Pulmonary artery endothelial cell (primary cell): ENCODE measurements at places on chromosomes 11 and 22.

GRCh38 chr11:87358461-87358860, 320.7 kb downstream of the TMEM135 start:
- no peak for DNase-seq

- DNase-seq: no peak
Observed at GRCh38 chr11:66247295-66247694, 21.1 kb upstream of the RAB1B start.

DNA sequence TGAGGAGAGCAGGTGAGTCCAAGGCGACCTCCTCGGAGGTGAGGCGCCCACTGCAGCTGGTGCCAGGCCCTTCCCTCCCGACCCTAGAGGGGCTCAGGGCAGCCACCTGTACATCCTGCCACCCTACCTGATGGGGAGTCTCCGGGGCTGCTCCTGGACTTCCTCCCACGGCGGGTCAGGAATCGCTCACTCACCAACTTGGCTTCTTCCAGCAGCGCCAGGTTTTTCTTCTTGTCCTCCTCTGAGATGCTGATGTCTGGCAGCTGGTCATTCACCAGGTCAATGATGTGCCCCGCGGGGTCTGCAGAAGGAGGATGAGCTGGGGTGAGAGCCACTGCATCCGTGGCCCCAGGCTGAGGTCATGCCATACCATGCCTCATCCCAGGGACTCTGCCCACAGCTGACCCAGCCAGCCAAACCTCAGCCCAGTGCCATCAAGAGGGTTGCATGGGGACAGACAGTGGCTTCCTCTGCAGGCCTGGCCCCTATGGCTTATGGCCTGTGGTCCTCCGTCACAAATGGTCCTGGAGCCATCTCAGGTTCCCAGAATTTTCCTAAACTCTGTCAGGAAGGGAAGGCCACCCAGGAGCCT, 61.0 kb upstream of the LYVE1 start:
- DNase-seq: no peak

DNA sequence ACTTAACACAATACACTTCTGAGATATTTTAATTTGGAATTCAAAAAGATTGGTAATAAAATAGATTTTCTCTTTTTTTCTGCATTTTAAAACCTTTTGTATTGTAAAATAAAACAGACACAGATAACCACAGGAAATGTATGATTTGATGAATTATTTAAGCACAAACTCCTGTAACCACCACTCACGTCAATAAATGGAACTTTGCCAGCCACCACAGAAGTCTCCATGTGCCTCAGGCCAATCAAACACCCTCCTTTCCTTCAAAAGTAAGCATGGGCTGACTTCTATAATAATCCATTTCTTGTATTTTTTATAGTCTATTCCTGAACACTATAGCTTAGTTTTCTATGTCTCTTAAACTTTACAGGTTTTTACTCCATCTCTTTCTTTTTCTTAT, 721.7 kb downstream of the DLG2 start:
- no peak for DNase-seq

DNA sequence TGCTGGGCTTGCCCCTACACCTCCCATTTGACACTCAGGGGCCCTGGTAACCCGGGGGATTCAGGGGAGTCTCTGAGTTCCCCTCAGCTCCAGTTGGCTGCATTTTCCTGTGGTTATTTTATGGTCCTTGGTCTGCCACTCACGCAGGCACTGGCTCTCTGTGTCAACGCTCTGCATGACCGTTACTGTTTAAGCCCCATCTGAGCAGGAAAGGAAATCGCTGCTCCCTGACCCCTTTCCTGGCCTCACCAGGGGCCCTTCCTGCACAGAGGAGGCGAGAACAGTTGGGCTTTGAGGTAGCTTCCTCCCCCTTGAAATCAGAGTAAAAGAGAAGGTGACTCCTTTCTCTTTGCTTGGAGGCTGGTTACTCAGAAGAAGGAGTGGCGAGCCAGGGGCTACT, 2.4 kb downstream of the C1QTNF4 start:
- DNase-seq: peak; percentile 24

DNA sequence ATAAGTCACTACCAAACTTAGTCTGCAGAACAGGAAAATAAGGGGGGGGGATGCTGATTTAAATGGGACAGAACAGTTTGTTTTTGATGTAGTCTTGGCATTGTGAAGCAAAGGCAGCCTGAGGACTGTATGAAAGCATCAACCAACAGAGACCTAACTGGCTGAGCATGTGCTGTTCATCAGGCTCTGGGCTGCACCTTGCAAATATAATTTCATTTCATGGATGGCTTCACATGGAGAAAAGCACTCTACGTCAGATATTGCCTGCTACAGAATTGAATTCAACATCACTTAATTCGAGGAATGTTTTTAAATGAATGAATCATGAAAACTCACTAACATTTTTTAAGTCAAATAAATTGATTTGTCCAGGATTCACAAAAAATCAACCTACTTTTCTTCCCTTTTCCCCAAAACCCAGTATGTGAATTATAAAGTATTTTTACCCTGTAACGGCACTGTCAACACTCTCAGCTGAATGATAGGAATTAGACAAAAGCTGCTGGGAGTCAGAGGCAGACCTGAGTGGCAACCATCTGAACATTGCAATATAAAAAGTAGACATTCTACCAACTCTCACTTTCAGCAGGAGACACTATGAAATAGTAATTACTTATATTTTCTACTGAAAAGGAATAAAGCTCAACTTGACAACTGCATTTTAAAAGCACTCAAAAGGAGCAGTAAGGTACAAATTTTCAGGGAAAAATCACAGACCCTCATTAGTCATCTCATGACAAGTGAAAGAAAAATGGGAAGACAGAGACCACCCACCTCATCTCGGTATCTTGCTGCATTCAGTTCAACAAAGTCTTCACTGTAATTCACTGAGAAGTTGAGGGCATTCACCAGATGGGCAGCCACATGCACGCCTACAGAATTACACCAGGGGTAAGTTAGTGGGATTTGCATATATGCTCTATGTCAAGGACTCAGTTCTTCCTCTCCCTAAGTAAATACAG, 47.5 kb downstream of the NOX4 start:
- no peak for DNase-seq

DNA sequence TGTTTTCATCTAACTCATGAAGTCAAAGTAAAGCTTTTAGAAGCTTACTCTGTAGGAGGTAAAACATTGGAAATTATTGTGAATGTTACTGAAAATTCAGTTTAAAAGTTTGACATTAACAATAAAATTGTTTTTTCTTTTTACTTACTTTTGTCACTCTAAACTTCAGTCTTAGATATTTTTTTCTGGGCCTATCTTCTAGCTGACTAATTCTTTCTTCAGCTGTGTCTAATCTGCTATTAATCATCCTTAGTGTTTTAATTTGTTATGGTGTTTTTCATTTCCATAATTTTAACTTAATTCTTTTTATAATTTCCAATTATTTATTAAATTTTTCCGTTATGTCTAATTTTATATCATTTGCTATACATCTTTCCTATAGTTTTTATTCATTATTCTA, 35.0 kb downstream of the IL10RA start:
- no peak for DNase-seq

DNA sequence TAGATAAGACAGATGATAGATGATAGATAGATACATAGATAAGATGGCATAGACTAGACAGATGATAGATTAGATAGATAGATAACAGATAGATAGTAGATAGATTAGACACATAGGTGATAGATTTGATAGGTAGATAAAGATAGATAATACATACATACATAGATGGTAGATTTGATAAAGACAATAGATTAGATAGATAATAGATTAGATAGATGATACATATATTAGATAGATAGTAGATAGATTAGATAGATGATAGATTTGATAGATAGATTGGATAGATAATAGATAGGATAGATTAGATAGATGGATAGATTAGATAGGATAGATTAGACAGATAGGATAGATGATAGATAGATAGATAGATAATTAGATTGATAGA, 327.6 kb downstream of the BRD1 start:
- DNase-seq: no peak

DNA sequence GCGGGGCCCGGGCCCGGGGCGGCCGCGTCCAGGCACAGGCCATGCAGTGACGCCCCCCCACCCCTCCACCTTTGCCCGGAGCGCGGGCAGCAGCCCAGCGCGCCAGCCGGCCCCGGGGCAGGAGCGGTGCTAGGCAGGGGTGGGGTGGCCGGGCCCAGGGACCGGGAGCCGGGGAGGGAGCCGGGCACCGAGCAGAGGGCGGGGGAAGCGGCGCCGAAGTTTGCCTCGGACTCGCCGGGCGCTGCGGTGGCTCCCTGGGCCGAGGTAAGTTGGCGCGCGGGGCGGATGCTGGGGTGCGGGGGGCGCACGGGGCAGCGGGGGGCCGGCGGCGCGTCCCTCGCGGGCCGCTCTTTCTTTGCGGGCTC, 332 bp downstream of the TEAD1 start:
- DNase-seq: no peak

DNA sequence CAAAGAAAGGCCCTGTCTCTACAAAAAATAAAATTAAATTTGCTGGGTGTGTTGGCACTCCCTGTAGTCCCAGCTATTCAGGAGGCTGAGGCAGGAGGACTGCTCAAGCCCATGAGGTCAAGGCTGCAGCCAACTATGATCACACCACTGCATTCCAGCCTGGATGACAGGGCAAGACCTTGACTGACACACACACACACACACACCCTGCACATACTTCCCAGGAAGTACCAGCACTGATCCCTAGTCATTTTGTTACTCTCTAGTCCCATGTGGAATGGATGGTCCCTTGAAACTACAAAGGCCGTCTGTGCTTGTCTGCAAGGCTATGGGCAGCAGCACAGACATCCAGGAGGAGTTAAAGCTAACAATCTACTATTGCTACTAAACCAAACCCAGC, 59.7 kb upstream of the CYP2D6 start:
- no peak for DNase-seq

DNA sequence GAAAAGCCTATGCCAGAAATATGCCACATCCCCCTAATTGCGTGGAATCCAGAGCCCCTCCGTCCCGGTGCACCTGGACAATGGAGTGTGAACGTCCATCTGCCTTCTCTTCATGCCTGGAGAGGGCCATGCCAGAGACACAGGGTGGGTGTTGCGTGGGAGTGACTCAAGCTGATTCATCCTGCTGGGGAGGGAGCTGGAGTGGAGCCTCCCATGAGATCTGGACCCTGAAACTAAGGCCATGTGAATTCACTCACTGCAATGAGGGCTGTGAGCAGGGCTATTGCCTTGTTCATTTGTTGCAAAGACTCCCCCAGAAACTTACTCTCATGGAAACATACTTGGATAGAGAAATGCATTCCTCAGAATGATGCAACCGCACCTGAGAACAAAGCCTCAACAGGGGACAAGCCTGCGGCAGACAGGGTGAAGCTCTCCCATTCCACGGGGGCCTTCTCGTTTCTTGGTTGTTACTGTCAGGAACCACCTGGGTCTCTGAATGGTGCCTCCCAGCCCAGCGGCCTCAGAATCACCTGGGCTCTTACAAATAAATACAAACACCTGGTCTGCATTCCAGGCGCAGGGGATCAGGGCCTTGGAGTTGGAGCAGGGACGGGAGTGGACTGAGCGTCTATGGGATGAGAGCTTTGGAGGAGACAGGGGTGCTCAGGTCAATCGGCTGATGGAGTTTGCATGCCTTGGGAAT, 1031.2 kb downstream of the BRD1 start:
- no peak for DNase-seq

GRCh38 chr11:1532606-1533341, 39.3 kb downstream of the DUSP8 start:
- DNase-seq: no peak

- DNase-seq: no peak
Observed at GRCh38 chr11:74185695-74186094, 14.6 kb downstream of the PPME1 start.

DNA sequence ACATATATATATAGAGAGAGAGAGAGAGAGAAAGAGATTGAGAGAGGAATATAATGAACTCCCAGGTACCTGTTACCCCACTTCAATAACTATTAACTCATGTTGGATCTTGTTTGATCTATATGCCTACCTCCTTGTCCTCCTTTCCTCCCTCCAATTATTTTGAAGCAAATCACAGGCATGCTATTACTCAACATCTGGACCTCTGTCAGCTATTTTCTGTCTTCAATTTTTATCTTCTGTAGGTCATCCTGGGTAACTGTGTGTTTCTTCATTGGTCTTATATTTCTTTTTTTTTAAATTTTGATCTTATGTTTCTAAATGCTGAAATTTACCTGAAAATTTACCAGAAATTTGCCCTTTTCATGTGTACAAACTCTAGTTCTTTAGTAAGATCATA, 24.8 kb downstream of the UVRAG start:
- DNase-seq: no peak

- no peak for DNase-seq
Observed at GRCh38 chr11:58127350-58127749, 2.0 kb upstream of the OR9I1 start.

DNA sequence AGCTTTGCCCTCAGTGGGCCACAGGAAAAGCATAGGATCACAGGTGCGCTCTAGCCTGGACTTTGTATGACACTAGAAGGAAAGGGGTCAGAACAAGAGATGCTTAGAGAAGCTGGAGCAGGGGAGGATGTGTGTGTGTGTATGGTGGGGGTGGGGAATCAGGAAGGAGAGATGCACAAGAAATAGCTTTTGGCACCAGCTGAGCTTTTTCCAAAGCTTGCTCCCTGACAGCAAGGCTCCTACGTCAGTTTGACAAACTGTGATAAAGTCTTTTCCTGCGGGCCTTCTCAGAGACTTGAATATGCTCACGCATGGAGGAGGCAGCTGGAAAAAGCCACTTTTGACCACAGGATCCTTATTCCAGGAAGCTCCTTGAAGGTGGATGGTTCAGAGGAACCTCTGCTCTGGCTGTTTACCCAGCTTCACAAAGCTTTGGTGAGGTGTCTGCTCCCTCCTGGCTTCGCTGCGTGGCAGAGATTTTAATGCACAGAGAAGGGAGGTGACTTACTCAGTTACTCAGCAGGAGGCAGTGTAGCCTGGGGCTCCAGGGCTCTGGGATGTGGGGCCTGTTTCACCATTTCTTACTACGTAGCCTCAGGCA, 3.9 kb downstream of the CDC42EP1 start:
- no peak for DNase-seq

DNA sequence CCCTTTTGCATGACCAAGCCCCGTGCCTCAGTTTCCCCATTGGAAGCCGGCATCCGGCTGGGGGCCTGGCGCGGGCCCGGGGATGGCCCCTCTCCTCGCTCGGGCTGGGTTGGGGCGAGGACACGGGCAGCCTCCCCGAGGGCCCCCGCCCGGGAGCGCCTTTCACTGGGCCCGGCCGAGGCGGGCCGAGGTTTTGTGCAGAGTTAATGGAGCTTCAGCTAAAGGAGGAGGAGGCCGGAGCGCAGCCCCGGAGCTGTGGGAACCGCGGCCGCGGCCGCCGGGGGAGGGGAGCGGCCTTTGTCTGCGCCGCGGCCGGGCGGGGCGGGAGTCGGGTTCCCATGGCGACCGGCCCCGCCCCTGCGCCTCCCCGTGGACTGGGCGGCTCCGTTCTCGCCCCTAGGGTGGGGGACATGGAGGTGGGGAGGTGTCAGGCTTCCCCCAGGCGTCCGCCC, 1.4 kb upstream of the MAPK11 start:
- DNase-seq: no peak

GRCh38 chr11:111696556-111696955, 69.6 kb downstream of the PPP2R1B start:
- DNase-seq: no peak

- no peak for DNase-seq
Observed at GRCh38 chr11:66327171-66328030, 8.8 kb downstream of the RIN1 start.
